Activated CD8-positive, alpha-beta memory T cell treated with anti-CD3 and anti-CD28 coated beads for 24 hours (primary cell): ENCODE measurements at places on chromosomes 11 and 22.

DNA sequence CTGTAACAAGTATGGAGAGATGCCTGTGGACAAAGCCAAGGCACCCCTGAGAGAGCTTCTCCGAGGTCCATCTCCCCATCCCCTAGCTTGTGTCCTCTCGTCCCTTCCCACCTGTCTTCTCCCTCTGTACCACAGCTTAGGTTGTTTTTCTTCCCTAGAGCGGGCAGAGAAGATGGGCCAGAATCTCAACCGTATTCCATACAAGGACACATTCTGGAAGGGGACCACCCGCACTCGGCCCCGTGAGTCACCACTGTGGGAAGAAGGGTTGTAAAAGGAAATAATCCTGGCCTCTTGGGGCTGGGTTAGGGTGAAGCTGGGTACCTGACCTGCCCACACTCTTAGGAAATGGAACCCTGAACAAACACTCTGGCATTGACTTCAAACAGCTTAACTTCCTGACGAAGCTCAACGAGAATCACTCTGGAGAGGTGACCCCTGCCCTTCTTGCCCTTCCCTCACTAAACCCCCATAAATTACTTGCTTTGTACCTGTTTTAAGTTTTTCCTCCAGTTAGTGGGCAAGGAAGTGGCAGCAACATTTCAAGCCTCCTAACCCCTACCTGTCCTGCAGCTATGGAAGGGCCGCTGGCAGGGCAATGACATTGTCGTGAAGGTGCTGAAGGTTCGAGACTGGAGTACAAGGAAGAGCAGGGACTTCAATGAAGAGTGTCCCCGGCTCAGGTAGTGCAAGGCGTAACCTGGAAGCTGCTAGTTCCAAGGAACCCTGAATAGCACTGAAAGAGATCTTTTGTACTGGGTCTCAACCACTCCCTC lies 3.1 kb downstream of the TAF10 start:
- DNase-seq, result peak; percentile 55

DNA sequence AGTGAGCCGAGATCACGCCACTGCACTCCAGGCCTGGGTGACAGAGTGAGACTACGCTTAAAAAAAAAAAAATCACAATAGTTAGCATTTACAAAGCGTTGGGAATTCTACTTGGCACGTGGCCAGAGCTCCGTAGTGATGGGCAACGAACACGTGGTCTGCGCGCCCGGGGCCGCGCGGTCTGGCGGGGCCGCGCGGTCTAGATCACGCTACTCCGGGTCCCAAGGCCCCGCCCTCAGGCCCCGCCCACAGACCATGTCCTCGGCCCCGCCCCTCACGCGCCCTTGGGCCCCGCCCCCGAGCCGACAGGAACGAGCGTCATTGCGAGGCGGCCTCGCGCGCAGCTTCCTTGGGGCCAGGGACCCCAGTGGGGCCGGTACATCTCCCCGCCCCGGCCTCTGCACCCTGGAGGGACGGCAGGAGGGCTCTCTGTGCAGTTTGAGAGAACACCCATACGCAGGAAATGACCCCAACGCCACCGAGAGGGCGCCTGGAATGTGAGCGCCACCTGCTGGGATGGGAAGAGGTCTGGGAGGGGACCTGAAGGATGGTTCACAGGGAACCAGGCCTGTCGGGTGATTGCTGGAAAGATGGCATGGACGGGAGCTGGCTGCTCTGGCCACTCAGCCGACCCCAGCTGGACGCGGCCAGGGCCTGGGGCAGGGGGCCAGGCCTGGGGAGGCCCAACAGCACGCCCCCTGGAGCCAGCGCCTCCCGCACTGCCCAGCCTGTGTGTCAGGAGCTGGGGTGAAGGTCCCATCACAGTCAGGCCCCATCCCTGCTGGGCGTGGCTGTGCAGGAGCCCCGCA lies 2.0 kb upstream of the PTDSS2 start:
- DNase-seq, result peak; percentile 99

DNA sequence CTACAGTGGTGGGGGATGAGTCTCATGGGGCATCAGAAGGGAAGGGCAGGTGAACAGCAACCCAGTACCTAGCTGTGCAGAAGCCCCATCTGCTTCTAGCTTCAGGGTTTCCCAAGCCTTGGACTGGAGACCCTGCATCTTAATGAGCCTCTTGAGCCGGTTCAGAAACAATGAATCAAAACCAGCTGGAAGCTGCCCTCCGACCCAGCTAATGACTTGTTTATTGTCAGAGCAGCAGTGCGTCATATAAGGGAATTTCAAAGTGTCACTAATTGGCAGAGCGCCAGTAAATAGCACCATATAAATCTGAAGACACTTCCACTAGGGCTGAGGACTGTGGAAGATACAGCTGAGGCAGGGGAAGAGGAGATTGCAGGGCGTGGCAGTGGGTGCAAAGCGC lies 57.5 kb downstream of the RPUSD4 start:
- DNase-seq, result no peak

DNA sequence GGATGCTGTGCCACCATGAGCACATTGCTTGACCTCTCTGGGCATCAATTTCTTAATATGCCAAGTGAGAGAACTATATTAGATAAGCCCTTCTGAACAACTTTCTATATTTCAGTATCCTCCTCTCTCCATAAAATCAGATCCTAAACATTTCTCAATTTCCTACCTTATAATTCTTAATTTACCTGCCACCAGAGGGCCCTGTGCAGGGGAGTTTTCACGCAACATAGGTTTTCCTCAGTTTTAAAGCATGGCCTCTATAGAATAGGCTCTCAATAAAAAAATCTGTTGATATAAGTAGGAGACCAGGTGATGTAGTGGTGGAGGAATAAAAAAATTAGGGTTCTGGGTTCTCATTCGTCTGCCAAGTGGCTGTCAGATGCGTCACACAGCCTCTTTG lies 83.7 kb upstream of the DBX1 start:
- no peak for DNase-seq

DNA sequence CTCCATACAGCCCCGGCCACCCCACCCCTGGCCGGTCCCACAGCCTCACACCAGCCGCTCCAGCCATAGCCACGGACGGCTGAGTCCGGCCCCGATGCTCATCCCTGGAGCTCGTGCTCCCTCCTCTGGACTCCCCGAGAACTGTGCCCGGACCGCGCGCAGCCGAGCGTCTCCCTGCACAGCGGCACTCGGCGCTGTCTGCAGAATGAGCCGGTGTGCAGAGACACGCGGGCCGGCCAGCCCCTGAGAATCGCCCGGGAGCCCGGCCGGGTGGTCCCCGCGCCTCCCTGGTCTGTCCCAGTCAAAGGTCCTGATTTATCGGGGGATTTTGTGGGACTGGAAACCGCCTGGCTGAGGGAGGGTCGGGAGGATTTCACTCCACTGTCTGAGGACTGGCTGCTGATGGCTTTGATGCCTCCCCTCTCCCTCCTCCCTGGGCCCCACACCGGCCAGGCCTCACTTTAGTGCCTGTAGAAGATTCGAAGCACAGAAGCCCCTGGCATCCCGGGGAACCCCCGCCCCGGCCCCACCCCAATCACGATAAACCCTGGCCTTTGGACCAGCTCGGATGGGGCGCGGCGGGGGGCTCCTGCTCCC lies 102.7 kb downstream of the BRD1 start:
- DNase-seq, result peak; percentile 89

DNA sequence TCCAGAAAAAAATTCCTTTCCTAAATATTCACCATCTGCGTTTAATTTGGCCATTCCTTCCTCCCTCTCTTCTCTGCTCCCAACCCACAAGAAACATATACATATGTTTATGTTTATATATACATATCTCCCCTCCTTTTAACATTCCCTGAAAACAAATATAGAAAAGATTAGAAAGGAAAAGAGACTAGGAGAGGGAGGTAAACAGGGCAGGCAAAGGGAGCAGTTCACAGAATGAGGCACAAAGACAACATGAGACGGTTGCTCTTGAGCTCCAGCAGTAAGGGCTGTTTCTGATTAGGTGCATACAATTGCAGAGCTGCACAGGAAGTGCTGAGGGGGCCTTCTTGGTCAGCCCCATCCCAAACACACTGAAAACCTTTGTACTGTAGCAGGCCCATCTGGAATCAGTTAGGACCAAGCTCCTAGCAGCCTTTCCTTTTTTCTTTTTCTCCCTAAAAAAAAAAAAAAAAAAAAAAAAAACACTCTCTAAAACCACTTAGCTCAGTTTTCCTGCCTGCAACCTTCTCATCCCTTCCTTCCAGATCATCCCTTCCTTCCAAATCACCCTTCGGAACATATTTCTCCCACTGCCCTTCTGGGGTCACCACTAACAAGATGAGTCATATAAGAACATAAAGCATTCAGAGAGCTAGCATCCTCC lies 57.0 kb downstream of the RBFOX2 start:
- no peak for DNase-seq

DNA sequence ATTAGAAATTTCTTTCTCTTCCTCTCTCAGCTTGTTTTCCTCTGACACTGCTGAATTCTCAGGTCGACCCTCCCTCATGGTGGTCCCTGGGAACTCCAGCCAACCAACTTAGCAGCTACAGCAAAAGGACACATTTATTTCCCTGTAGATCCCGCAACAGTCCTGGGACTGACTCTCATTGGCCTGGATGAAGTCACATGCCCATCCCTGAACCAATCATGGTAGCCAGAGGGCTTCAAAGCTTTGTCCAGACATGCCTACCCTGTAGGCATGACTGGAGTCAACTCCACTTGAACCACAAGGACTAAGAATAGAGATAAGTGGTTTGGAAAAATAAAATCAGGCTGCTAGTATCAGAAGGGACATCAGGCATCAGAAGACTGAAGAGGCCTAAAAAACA lies 84.6 kb upstream of the LRRC55 start:
- DNase-seq, result no peak

GRCh38 chr22:43236411-43237166 lies 49.7 kb upstream of the TTLL12 start:
- DNase-seq, result no peak

DNA sequence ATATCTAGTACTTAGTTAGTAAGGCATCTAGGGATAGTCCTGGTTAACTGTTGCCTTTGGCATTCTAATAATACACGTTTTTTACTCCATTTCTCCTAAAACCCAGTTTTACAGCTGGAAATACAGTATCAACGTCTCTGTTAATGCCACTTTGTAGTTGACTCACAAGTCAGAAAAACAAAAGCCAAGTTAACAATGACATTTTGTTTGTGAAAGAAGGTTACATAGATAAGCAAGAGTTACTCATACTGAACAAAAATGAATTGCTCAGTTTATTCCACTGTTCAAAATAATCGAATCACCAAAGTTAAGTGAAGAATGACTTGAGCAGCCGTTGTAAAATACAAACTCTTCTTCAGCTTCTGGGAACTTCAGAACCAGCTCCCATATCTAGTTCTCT lies 540.3 kb downstream of the ETS1 start:
- no peak for DNase-seq

DNA sequence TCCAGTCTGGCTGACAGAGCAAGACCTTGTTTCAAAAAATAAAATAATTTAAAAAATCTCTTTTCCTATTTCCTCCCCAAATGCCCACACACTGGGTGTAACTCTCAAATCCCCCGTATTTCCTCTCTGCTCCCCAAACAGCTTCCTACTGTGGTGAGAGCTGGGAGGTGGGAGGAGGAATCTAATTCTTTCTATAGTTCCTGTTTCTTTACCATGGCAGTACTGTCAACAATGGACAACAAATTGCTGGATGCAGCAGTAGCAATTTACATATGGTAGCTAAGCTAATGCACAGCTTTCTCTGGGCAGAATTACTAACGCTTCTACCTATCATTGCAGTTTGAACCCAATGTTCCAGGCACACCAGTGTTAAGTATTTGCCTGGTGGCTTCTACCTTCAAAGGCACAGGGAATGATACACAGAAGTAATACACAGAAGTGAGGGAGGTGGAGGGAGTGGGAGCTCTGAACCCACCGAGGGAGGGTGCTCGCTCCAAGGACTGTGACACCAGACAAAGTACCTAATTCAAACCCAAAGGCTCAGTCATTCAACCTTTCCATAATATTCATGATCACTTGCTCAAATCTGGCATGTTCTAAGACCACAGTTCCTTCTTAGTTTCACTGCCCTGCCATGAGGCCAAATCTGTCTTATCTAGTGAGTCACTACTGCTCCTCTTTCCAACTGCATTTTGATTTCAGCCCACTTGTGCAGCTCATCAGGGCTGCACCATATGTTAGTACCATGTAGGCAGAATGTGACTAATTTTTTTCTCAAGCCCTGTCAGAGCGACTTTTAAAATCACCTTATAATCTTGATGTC lies 37.9 kb downstream of the CELF1 start:
- DNase-seq, result peak; percentile 61
